ENCODE measurements at places on chromosomes 1 and 21. TPM values are rescaled to one million over a fixed set of nuclear protein-coding genes. Genes with fewer than 3 reads are reported as not detected.

DNA sequence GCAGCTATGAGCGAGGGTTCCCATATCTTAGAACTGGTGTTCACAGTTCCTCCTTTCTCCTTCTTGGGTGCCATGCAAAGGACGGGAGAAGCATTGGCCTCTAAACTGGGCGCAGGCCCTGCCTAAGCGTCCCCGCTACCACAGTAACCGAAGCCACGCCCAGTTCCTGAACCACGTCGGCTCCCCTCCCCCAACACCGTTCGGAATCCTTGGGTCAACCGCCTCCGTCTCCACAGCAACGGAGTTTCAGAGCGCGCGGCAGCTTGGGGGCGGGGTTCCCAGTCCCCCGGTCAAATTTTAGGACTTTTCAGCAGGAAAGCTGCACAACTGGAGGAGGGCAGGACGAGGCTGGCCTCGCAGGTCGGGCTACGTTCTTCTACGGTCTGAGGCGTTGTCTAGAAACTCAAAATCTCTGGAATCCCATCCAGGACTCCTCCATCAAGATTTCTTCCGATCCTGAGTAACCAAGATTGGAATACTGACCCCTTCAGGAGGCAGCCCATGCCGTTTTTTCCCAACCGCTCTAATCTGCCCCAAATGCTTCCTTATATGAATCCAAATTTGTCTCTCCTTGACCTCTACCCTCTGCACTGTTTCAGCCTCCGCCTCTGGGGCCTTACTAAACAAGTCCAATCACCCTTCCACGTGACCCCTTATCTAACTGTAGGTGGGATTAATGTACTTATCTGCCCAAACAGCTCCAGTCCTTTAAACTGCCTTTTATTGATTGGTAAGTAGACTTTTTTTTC, at the start of gene SPAG17:
Gene SPAG17 (minus strand): TSS at position 145 of the 749 bp plus-strand sequence. CDS start 71 bp downstream, at position 74.
- DNase-seq, result peak; percentile 91

DNA sequence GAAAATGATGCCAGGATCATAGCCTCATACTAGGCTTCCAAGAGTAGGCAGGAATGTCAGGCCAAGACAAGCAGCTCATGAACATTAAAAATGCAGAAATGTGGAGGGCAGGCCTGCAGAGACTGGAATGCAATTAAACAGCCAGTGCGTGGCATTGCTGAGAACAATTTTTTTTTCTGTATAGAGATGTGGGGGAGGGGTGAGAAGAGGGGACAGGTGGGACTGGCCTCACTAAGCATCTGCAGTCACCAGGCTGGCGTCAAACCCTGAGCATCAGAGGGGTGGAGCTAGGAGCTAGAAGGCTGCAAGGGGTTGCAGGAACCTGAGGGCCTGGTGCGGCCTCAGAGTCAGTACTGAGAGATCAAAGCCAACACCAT, 114.1 kb downstream of the TNR start:
- peak; percentile 71 for DNase-seq

DNA sequence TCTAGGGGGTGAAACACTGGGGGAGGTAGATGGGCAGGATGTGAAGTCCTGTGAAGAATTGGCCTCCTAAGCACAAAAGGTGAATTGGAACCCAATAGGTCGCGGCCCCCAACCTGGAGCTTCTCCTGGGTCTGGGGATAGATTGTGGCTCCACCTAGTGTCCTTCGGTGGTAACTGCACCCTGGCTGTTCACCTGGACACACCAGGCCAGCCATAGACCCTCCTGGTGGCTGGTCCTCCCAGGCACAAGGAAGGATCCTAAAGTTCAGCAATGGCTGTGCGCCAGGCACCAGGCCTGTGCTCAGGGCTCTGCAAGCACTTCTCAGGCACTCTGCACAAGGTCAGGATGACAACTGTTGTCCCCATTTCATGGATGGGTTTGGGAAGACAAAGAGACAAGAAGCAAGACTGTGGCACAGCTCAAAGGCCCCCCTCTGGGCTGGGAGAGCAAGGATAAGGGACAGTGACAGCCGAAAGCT, 13.5 kb downstream of the ESPN start:
- no peak for DNase-seq

DNA sequence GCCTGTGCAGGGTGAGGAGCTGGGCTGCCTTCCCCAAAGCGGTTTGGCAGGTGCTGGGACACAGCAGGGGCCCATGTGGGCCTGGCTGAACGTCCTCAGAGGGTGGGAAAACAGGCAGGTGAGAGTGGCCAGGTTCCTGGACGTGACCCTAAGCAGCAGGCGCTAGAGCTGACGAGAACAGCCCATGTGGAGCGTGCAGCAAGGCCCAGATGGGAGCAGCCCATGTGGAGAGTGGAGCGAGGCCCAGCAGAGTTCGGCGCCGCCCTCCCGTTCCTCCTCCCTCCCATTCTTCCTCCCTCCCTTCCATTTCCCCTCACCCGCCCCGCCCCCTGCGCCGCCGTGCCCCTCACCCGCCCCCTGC, 314.4 kb upstream of the VAMP3 start:
- DNase-seq, result no peak

- no peak for DNase-seq
These were observed 46.3 kb upstream of the NTPCR start for GRCh38 chr1:232904131-232904530.

DNA sequence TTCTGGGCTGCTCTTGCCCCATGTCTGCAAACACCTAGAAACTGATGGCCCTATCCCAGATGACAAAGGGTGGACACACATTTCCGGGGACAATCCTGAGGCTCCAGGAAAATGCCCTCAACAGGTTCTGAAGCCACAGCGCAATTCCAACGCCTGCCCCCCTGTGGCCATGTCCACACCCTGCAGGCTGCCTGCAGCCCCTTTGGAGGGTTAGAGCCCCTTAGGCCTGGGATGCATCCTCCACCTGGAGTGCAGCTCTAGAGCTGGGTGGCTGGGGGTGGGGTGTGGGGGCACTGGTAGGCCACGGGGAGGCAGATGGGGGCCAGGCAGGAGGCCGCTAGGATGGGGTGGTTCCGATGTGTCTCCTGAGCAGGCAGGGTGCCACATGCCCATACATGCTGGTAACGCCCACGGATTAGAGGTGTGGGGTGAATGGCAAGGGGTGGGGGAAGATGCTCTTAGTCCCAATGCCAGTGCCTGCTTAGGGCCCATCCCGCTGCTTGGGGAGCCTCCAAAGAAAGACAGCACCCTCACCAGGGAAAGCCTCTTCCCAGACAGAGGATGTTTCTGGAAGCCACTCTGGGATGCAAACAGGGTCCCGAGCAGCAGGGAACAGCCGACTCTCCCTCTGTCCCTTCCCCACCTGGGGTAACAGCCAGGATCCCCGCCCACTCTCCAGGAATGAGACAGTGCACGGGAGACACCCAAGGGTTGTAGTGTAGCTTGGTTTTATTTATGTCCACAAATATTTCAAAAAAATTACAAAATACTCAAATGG, 34.0 kb downstream of the SLC45A1 start:
- DNase-seq, result no peak

GRCh38 chr1:65845535-65846060, 52.9 kb downstream of the PDE4B start:
- DNase-seq, result no peak

- peak; percentile 59 for DNase-seq
These were observed 8.8 kb upstream of the CTBS start for GRCh38 chr1:84582802-84583587.

DNA sequence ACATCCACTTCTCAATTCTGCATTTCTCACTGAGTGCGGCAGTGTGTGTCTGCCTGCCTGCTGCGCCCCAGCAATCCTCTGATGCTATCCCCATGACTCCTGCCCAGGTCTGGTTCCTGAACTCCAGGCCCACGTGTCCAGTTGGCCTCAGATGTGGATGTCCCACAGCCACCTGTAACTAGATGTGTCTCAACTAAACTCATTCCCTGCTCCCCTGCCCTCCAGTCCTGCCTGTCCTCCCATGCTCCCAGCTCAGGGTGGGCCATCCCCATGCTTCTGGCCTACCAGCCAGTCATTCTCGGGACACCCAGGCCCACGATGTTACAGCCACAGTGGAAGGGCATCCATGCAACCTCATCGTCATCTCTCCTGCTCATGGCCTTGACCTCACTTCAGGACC, 76.8 kb downstream of the STUM start:
- no peak for DNase-seq

DNA sequence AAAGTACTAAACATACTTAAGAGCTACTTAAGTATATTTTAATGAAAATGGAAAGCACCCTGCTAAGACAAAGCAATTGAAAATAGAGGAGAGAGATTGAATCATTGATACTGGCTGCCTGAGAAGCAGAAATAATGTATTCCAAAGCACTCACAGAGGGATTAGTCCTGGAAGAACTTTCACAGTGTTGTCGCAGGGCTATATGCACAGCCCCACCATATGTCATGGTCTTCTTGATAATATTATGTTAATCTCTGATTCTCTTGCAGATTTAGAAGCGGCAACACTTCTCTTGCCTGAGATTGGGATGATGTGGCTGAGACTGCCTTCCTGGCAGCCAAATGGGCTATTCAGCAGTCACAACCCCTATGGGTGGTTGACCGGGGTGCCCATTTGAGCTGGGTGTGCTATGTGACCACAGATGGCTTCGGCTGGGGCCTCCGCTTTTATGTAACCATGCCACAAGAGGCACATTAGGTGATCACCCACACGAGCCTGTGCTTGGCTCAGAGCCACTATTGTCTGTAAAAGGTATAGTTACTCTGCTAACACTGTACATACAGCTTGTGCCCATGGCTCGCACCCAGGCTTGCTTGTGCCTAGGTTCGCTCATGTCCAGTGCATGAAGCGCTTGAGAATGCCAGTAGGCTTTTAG, 152.2 kb upstream of the SGIP1 start:
- no peak for DNase-seq

VAMP3 gene
- 99.2 TPM for polyA plus RNA-seq

SPRR2D gene
- polyA plus RNA-seq, result 0.14 TPM

All from renal pelvis (tissue), 12 donors.